Immature natural killer cell (primary cell): ENCODE measurements at places on chromosomes 2 and 18. TPM values are rescaled to one million over a fixed set of nuclear protein-coding genes. Genes with fewer than 3 reads are reported as not detected.

Gene LONRF2
- not detected for polyA plus RNA-seq

Gene PSMA8
- 3.2 TPM for polyA plus RNA-seq

GRCh38 chr18:25133879-25134278, 218.1 kb downstream of the ZNF521 start:
- DNase-seq: no peak

DNA sequence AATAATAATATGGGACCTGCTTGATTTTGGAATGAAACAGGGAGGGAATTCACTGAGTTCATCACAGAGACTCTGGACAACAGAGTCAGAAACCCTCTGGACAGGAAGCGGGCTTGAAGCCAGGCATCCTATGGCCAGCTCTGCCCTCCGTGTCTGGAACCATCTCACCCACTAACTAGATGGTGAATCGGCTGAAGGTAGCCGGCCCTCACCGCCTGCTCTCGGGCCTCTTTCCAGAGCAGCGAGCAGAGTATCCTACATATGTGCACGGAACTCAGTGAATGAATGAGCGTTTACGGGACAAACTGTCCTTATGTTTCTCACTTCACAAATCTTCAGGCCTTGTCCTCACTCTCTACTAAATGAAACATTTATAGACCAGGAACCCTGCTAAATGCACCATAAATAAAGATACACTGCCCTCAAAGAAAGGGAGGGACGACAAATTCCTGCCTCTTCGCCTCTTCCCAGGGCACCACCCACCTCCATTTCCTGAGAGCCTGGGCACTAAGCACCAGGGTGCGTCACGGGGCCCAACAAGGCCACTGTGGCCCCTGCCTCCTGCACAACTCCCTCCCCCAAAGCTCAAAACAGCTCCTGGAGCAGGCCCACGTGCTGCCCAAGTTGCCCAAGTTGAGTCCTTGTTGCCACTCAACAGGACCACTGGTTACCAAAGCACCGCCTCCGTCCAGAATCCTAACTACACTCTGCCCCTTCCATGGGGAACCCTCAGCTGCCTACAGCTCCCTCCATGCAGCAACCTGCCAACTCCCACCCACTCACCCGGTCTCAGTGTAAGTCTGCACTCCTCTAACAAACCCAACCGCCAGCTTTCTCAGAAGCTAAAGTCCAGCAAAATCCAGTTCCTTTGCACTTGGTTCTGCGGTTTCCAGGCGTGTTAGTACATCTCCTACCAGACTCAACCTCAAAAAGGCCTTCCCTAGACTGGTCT, 1.7 kb downstream of the TBC1D8 start:
- DNase-seq: no peak

Gene RGPD5
- polyA plus RNA-seq: 0.84 TPM

GRCh38 chr2:167946441-167946841, 301.0 kb downstream of the STK39 start:
- DNase-seq: no peak

DNA sequence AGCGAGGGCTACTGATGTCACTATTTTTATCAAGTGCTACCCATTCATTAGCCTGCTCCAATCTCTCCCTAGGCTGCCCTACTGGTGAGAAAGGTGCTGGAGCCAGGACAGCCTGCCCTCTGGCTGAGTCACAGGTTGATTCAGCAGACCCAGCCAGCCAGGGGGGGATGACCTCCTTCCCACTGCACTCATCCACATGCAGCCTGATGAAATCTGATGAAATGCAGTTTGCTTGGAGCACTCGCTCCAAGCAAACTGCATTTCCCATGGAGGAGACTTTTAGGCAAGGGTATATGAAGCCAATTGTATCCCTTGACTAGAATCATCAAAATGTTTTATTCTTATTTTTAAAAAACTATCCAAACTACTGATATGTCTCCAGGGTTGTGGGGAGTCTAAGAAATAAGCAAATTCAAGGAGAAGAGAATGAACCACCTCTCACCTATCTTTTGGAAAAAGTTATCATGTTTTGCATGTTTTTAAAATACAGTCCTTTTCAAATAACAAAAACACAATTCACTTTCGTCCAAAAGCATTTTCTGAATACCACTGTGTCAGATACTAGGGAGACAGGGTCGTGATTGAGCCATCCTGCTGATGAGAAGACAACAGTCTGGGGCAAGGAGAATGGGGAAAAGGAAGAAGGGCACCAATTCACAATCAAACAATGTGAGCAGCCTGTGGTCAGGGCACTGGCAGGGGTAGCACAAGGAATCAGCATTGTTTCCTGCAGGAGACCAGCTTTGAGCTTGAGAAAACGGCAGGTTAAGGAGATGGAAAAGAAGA, 128.3 kb downstream of the AFF3 start:
- DNase-seq: no peak

- no peak for DNase-seq
Observed at GRCh38 chr2:223058952-223059716, 7.1 kb downstream of the KCNE4 start.

Gene PRKAG3
- not detected for polyA plus RNA-seq

GRCh38 chr18:71784777-71785176, 759.4 kb downstream of the CBLN2 start:
- no peak for DNase-seq

DNA sequence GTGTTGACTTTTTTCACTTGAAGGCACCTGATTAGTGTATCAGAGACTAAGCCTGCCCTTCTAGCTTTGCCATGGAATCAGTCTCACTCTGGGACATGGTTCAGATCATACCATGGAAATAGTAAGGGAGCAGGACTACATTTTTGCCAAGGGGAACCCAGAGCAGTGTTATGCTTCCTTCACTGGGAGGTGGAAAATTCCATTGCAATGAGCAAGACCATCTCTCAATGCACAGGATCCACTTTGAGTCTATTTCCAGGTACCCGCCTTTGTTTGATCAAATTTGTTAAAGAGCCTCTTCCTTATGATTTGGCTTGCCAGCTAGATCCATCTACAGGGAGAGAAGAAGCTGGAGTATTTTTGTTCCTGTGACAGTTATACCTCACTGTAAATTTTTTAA, 395.8 kb downstream of the MTX2 start:
- DNase-seq: no peak

Gene G6PC2
- not detected for polyA plus RNA-seq

DNA sequence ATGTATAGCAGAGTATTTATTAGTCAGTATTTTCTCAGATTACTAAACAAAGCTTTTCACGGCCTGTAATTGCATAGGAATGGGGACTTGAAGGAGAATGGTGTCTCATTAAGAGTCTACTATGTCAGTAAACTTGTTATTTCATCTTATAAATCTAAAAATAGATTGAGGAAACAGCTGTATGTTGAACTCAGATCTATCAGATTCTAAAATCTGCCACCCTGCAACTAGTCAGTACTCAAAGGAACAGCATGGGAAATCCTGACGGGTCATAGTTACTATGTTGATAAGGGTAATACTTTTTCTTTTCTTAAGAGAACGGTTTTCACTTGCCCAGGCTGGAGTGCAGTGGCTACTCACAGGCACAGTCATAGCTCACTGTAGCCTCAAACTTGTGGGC, 70.2 kb upstream of the EMILIN2 start:
- no peak for DNase-seq

DNA sequence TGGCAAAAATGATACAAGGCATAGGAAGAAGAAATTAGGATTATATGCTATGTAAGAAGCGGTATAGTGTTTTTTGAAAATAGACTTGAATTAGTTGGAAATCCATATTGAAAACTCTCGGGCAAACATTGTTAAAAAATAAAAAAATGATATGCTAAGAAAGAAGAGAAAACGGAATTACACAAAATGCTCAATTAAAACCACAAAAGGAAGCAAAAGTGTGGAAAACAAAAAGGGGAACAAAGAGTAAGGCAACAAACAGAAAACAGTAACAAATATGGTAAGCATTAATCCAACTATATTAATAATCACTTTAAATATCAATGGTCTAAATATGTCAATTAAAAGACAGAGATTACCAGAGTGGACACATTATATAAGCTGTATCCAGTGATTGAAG, 58.4 kb downstream of the TXNL1 start:
- no peak for DNase-seq

GRCh38 chr2:123688231-123688940, 336.7 kb upstream of the CNTNAP5 start:
- no peak for DNase-seq
